Mesothelial cell of epicardium (in vitro differentiated cells): ENCODE measurements at places on chromosomes 13 and 19.

DNA sequence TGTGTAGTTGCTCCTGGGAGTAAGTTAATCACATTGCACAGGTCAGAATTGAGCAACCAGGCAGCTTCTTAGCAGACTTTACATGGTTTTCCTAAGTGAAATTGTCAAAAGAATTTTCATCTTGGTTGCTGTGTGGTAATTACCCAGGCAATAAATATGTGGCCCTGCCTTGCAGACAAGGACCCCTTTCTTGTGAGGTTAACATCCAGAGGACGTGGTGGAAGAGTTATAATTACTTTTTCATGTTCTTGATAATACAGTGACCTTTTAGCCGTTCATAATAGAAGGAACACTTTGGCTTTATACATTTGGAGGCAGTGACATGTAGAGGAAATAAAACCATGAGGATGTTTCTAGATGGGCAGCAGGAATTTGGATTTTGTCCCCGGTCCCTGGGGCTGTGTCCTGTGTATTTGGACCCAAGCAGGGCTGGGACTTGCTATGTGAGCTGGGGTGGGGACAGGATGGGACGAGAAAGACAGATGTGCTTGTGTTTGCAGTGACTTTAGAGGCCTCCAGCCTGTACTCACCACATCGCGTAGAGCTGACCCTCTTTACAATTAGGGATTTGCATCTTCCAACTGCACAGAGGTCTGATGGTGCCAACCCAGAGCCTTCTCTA, 156.2 kb downstream of the STK24 start:
- no peak for DNase-seq

- DNase-seq: no peak
These were observed 446.0 kb downstream of the EFNB2 start for GRCh38 chr13:106089261-106089980.

GRCh38 chr19:19463348-19464117, 51.8 kb downstream of the TSSK6 start:
- DNase-seq: no peak

DNA sequence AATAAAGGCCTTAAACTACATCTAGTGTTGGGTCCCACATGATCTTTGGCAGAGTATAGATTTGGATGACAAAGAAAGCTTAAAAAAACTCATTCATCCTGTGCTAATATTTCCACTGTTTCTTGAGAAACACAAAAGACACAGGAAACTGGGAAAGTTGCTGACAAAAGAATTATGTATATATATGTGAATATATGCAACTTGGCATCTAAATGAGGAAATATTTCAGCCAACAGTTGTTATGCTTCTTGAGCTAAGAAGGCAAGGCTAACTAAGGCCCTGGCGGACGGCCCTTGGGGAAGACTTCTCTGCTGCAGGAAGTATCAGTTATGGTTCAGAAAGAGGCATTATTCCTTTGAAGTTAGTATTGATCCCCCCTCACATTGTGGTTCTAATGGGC, 491.8 kb downstream of the DIAPH3 start:
- no peak for DNase-seq

GRCh38 chr13:20711301-20712044, 8.0 kb downstream of the IL17D start:
- no peak for DNase-seq

DNA sequence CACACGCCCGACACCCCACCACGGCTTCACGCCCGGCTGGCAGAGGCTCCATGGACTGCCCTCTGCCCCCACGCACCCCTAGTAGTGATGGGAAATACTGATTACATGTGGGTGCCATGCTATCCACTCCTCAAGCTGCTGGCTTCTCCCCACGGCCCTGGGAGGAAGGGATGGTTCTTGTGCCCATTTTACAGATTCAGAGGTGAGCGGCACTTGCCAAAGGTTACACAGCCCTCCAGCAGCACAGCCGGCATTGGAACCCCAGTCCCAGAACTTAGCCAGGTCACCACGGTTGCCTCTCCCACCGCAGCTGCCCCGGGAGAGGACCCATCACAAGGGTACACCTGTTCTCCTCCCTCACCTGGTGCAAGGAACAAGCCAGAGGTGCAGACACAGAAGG, 13.2 kb downstream of the LRRC4B start:
- no peak for DNase-seq

DNA sequence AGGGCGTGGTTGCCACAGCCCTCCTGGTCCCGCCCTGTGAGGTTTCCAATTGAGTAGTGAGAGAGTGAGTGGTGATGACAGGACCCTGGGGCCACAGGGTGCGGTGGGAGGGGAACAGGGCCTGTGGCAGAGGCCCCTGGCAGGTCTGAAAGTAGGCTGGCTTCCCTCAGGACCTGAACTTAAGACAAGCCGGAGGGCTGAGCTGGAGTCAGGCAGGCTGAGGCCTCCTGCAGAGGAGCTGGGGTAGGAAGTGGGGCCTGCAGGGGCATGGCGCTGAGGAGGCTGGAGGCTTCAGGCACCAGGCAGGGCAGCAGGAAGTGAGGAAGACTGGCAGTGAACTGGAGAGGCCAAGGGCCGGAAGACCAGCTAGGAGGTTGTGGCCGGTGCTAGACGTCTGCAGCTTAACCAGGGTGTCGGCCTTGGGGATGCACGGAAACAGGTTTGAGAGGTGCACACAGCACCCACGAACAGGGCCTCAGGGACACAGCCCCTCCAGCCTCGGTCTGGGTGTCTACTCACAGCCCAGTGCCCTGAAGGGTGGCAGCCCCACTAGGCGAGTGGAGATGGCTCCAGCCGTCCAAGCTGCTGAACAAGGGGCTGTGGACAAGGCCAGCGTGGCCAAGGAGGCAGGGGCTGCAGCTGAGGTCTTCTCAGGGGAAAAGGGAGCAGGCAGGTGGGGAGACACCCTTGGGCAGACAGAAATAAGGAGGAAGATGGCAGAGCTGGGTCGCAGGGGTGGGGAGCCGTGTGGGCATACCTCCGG, 17.8 kb downstream of the POP4 start:
- DNase-seq: no peak

DNA sequence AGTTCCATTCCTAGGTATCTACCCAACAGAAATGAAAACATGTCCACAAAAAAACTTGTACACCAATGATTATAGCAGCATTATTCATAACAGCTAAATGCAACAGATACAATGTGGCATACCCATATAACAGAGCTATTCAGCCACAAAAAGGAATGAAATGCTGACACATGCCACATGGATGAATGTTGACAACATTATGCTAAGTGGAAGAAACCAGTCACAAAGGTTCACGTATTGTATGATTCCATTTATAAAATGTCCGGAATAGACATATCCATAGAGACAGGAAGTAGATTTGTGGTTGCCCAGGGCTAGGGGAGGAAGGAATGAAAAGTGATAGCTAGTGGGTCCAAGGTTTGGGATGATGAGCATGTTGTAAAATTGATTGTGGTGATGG, 10.8 kb downstream of the CRYL1 start:
- DNase-seq: no peak

DNA sequence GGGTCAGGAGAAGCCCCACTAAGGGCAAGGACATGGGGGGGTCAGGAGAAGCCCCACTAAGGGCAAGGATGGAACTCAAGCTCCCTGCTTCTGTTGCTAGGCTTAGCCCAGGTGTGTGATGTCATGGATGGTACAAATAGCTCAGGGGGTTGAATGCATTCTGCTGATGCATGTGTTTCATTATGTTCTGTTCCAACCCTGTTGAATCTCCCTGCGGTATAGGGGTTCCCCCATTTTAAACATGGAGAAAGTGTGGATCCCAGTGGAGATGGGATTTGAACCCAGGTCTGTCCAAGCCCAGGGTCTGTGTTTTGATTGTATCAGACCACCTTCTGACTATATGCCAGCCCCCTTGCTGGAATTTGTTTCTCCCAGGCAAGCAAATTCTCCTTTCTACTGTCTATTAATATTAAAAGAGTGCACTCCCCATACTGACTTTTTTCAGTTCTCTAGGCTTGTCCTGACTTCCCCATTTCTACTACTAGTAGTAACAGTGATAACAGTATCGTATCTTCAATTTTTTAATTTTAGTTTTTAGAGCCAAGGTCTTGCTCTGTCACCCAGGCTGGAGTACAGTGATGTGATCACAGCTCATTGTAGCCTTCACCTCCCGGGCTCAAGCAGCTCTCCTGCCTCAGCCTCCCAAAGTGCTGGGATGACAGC, 6.7 kb downstream of the ZNF865 start:
- no peak for DNase-seq

DNA sequence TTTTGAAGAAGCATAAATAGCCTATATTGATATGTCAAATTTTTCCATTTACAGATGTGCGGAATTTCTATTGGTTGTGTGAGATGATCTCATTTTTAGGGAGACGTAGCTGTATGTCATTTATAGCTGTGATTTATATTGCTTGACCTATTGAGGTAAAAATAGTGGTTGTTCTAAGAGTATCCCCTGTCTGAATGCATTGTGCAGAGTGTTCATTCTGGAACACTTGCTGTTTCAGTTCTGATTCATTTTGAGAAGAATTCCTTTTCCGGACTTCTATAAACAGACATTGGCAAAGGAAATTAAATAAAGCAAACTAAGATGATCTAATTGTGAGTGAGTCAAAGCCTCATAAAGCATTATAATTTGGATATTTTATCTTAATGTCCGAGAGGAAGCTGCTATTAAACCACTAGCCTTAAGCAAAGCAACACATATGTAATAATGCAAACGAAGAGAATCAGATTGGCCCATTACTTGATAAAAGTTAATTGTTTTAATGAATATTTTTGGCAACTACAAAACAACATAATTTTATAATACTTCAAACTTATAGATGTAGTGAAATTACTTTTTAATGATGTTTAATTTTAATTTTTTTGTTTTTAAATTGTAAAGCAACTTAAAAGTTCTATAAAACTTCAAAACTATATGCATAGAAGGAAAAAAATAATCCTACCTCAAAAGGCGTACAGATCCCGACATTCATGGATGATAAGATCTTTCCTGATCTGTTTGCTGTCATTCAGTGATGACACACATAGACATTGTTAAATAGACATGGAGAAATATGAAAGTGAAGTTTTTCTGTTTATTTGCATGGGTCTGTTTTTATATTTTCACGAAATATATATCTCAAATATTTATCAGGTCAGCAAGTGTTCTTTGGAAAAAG, 942.6 kb upstream of the SLC10A2 start:
- no peak for DNase-seq

GRCh38 chr13:42109957-42110356, 61.5 kb downstream of the DGKH start:
- no peak for DNase-seq

GRCh38 chr13:37070145-37070695, 10.7 kb upstream of the SUPT20H start:
- DNase-seq: no peak

DNA sequence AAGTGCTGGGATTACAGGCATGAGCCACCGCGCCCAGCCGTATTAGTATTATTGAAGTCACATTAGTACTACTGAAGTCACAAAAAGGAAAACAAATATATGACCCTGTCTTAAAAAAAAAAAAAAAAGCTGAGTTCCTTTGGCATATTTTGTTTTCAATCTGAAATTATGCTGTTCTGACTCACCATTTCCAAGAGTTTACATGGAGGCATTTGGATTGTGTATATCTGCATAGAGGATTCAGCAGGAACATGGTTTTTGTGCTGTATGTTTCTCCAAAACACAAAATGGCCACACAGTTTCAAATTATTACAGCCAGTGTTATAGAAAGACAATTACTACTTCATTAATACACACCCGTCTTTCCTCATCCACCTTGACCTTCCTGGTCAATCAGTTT, 103.5 kb upstream of the TSC22D1 start:
- no peak for DNase-seq

GRCh38 chr13:39210961-39211534, 172.8 kb downstream of the NHLRC3 start:
- DNase-seq: no peak
